ENCODE measurements at places on chromosomes 1 and 21. TPM values are rescaled to one million over a fixed set of nuclear protein-coding genes. Genes with fewer than 3 reads are reported as not detected.

POMGNT1 gene
- 106 TPM for total RNA-seq

GRCh38 chr1:41382480-41383090 lies 21.4 kb downstream of the FOXO6 start:
- DNase-seq, result peak; percentile 73

DNA sequence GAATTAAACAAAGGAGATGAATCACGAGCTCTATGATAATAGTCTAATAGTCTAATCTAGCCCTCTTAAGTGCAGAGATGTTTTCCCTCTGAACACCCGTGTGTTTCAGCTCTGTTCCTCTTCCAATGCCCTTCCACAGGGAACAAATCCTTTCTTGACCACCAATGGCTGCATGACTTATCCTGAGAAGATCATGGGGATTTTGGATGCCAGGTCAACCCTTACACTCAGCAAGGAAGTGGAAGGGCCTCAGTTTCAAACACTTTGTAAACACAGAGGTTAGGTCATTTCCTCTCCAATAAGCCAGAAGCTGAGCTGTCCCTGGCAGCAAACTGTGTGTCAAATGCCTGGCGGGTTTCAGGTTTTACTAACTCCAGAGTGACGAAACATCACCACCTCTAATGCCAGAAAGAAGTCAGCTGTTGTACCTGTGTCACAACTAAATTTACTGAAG lies 200.0 kb downstream of the GABPA start:
- DNase-seq, result peak; percentile 81

BARHL2 gene
- not detected for total RNA-seq

DNA sequence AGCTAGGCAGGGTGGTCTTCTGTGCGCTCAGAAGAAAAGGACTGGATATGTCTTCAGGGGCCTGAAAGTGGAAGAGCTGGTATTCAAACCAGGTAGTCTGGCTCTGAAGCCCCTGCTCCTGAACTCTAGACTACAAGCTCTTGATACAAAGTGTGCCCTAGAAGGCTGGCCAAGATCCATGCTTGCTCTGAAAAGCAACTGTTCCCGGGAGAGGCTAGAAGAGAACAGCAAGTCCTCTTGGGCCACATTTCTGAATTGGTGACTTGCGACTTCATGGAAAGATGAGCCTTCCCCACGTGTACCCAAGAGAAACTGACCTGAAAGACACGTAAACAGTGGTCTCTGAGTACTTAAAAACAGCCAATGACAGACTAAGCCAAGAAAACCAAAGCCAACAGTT lies 123.3 kb upstream of the GRIK3 start:
- DNase-seq, result no peak

- no peak for DNase-seq
These were observed 303.6 kb downstream of the MATN1 start for GRCh38 chr1:30419831-30420230.

DNA sequence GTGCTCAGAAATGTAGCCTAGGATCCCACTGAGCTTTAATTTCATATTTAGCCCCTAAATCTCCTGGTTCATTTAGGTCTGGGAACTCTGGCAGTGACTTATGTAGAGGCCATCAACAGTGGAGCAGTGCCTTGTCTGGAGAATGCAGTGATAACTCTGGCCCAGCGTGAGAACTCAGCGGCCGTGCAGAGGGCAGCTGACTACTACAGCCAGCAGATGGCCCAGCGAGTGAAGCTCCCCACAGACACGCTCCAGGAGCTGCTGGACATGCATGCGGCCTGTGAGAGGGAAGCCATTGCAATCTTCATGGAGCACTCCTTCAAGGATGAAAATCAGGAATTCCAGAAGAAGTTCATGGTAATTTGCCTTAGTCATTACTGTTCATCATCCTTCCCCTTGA lies 17.8 kb downstream of the GBP6 start:
- DNase-seq, result no peak

DNA sequence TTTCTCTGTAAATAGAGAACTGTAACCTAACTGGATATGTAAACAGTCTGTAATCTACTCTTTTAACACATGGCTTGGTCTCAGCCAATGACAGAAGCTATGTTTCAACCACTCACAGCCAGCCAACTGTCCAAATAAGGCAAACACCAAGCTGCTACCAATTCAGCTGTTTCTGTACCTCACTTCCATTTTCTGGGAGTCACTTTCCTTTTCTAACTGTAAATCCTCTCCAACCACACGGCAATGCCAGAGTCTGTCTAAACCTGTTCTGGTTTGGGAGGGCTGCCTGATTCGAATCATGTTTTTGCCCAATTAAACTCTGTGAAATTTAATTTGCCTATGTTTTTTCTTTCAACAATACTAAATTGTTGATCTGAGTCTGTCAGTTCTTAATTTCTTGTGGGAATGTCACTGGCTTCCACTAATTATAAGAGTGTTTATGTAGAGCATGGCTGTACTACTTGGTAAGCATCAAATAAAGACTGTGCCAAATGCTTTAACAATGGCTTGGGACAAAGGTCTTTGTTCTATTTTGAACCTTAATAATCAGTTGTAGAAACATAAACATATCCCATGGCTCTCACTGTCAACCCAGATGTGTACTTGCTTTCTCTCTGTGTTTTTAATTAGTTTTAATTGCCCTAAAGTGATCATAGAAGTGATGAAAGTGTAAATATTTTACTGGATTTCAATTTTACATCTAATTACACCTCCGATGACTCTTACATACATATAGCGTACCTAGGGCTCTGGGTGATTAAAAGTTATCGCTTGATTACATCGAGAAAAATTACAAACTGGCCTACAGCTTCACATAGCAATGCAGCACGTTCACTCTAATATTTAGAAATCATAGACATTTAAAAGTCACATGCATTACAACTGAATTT lies 1144.6 kb upstream of the TMPRSS15 start:
- DNase-seq, result no peak

GRCh38 chr1:56511364-56511763 lies 68.0 kb downstream of the PLPP3 start:
- no peak for DNase-seq

GRCh38 chr1:213154056-213154685 lies 103.1 kb downstream of the RPS6KC1 start:
- DNase-seq, result no peak

- DNase-seq, result no peak
These were observed 53.7 kb downstream of the KCNJ6 start for GRCh38 chr21:37862536-37862935.

- DNase-seq, result no peak
These were observed 41.0 kb downstream of the MFSD2A start for GRCh38 chr1:39995973-39996393.

C1orf87 gene
- not detected for total RNA-seq

ECM1 gene
- 40.6 TPM for total RNA-seq

DNA sequence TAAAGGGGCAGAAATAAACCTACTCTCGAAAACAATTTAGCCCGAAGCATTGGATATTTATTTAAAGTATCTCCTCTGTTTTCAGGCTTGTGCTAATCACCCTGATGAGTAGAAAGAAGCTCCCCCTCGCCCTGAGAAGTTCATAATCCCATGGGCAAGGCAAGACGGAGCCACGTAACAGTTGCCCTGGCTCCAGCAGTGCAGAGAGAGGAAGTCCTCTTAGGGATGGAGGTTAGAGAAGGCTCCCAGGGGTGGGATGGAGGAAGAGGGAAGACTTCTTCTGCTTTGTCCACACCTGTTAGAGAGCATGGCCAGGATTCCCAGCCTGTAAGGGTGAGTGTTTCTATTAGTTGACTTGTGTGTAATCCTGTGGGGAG lies 3.4 kb upstream of the GPR25 start:
- DNase-seq, result no peak

RAB7B gene
- total RNA-seq, result 4.5 TPM

LRRC3 gene
- 1.4 TPM for total RNA-seq

DNA sequence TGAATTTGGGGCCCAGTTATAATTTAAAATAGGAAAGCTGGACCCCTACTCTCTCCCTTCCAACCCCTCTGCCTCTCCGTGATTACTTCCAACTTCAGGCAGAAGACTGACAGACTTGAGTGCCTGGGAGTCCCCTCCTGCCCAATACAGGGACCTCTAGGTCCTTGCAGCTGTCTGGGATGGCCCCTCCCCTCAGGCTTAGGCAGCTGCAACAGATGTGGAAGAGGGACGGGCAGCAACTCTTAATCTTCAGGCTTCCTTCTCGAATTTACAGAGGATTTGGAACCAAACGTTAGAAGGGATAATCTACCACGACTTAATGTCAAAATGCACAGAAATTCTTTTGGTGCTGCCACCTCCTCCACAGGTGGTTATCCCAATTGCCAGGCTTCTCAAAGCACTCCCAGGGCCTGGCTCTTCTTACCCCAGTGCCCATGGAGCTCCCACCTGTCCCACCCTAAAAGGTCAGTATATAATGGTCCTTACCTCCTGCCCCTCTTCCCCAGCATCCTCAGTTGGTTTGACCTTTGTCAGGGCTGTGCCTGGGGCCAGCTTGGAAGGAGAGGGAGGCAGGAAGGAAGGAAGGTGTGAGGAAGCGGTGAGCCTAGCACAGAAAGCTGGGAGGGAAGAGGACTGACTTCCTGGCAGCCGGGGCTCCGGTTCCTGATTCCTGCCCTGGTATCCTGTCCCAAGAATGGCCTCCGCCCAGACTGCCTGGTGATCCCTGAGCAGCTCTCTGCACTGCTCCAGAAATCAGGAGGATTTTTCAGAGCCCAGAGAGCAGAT lies 2.8 kb downstream of the PEA15 start:
- DNase-seq, result peak; percentile 61

- DNase-seq, result no peak
These were observed 87.5 kb upstream of the RUNX3 start for GRCh38 chr1:25017436-25018109.

- no peak for DNase-seq
These were observed 144.0 kb upstream of the ADGRL4 start for GRCh38 chr1:79150576-79150975.

GRCh38 chr1:27556781-27557595 lies 47.0 kb downstream of the AHDC1 start:
- DNase-seq, result peak; percentile 96

Data from left cardiac atrium (tissue), 4 donors.